Activated CD4-positive, alpha-beta T cell treated with anti-CD3 and anti-CD28 coated beads for 1 hour (primary cell): ENCODE measurements at places on chromosomes 16 and 17.

DNA sequence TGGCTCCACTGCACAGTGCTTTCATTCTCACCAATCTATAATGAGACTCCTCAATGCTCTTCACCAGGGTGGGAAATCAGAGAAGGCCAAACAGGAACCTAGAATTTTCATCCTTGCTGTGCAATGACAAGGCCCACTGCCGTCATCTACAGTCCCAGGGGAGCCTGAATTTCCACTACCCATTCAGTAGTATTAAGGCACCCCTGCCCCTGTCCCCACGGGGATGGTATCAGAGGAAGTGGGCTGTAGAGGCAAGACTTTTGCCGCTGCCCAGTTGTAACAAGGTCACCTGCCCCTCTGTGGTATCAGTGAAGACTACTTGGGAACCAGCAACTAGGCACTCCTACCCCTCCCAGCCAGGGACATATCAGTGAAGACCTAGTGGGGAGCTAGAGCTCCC lies 104.5 kb downstream of the C16orf78 start:
- no peak for DNase-seq

- DNase-seq, result no peak
Observed at GRCh38 chr16:51508490-51509212, 357.6 kb upstream of the SALL1 start.

- DNase-seq, result no peak
Observed at GRCh38 chr16:75288181-75288580, 36.8 kb upstream of the BCAR1 start.

DNA sequence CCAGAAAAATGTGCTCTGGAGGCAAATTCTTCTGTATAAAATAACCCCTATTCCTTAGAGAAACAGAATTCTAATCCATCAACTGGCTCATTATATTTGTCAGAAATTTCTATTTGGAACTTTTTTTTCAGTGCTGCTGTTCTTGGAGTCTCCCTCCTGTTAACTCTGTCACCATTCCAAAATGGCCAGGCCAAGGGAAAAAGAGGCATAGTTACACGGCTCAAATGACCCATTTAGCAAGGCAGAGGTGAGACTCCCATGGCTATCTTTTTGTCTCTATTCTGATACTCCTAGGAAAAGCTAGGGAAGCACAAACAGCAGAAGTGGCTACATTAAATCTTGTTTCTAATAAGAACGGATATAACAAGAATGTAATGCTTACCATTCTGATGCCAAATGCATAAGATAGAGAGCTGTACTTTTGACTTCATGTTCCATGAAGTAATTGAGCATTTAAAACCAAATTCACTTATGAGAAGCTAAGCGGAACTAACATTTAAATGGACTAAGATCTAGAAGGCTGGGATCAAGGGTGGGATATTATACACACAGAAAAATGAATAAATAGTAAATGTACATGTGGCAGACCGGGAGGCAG lies 64.4 kb upstream of the CORO6 start:
- DNase-seq, result no peak

GRCh38 chr17:55814377-55814776 lies 63.5 kb downstream of the PCTP start:
- no peak for DNase-seq

DNA sequence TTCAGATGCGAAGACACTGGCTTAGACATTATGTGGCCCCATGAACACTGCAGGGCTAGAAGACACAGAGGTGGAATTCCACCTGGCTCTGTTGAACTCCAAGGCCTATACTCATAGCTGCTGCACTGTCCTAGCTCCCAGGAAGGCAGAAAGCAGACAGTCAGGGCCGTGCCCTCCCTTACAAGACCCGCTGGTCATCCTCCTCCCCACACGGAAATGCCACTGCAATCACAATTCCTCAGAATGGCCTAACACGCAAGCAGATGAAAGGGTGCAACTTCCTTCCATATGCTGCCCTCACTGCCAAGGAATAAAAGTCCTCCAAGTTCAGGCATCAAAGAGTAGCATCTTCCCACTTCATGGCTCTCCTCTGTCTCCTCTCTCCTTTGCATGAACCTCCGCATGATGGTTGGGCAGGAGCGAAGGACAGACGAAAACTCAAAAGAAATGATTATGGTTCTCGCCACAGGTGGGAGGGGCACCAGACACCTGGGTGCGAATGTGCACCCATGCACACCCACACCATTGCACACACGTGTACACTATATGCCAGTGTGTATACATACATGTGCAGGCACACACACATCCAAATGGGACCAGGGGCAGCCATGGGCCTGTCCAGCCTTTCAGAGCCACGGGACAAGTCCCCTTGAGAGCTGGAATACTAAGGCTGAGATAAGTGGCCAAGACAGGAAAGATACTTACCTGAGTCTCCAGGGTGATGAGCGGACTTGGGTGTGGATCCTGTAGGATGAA lies 113.3 kb downstream of the XYLT1 start:
- DNase-seq, result no peak

- DNase-seq, result no peak
Observed at GRCh38 chr16:65002265-65002664, 119.6 kb downstream of the CDH11 start.

- no peak for DNase-seq
Observed at GRCh38 chr17:76071531-76072147, 678 bp downstream of the SRP68 start.

- DNase-seq, result no peak
Observed at GRCh38 chr17:82978765-82979349, 100.6 kb upstream of the METRNL start.

DNA sequence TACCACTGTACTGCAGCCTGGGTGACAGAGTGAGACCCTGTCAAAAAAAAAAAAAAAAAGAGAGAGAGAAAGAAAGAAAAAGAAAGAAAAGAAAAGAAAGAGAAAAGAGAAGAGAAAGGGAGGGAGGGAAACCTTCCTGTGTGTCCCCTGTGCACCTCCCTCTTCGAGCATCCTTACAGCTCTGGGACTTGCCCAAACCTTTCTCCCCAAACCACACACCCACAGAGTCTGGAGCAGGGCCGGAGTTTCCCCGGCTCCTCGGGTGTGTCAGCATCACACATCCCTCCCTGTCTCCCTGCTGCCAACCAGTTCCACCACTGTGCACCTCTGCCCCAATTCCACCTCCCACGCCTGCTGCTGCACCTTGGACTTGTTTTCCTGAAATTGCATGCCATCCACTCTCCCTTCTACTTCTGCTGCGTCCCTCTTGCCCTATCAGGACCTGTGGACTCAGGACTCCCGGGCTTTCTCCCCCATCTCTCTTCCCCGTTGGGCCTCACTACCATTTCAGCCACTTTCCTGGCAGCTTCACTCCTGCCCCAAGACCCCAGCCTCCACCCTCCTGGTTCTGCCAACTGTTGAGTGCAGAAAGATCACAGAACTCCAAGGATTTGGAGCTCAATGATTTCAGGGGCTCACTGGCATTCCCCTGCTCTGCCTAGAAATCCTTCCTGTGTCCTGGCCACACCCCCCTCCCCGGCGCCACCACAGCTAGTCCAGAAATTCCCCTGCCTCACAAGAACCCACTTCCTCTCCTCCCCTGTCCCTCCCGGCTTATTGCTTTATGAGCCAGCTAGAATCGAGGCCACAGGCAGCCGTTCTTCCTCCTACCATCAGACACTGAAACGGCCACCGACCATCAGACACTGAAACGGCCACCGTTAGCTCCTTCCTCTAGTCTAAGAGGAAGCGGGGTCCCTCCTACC lies 3.7 kb upstream of the CDK3 start:
- DNase-seq, result no peak

- no peak for DNase-seq
Observed at GRCh38 chr17:12320286-12320685, 299.6 kb downstream of the MAP2K4 start.

DNA sequence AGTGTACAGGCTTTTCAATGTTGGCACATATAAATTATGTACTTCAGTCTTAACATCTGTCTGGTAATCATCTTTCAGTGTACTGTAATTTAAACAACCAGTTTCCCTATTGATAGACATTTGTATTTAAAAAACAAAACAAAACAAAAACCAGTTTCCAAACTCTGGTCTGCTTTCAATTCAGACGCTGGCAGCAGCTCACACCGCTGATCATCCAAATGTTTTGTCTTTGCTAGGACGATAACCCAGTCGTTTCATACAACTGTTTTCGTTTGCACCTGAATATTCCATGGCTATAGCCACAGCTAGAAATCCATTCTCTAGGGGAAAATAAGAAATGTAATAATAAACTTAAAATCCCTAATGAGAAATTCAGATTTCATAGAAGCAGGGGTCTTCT lies 47.8 kb downstream of the RBFOX1 start:
- DNase-seq, result no peak

GRCh38 chr17:32445497-32445896 lies 1.2 kb downstream of the PSMD11 start:
- DNase-seq, result no peak

DNA sequence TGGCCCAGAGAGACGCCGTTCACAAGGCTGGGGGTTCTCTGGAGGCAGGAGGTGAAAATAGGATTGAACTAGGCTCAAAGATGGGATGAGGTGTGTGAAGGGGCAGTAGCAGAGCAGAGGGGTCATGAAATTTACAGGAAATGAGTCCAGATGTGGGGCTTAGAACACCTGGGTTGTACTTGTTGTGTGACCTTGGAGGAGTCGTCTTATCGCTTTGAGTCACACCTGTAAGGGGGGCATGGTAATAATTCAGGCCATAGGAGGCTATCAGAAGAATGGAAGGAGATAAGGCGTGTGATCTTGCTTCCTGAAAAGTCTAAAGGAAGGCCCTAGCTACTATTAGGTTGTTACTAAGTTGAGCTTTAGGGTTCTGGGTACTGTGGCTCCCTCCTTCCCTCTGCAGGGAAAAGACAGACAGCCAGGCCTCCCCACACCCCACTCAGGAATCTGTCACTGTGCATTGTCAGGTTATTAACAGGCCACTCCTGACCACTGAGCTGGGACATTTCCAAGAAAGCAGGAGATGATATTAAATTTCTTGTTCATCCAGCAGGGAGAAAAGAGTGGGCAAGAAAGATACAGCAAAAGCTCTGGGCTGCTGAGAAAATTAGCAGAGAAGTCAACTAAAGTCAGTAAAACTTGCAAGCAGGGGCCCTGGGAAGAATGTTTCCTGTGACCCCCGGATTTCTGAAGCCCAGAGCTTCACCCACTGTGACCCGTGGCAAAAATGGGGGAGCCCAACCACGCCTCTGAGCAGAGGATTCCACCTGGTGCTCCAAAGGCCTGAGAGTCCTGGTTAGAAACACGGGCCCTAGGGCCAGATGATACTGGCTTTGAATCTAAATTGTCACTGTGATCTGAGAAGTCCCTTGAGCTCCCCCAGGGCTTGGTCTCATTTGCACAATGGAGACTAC lies 6.0 kb upstream of the CDC42EP4 start:
- no peak for DNase-seq

DNA sequence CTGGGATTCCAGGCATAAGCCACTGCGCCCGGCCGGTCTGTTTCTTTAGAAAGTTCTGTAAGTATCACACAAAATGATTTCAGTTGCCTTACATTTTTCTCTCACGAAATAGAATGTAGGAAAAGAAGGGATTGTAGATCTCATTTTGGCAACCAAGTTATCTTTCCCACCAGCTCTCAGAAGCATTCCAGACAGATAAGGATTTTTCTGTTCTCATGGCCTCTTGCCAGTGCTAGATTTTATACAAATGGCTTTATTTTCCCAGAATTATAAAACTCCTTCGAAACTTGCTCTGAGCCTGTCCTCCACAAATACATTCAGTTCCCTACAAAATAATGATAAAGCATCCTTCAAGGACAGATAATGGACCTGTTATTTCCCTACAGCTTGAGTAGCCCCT lies 46.9 kb downstream of the LCMT1 start:
- DNase-seq, result no peak
